ENCODE measurements at places on chromosomes 5 and 9. TPM values are rescaled to one million over a fixed set of nuclear protein-coding genes. Genes with fewer than 3 reads are reported as not detected.

- no peak for DNase-seq
Observed at GRCh38 chr5:110594866-110595265, 131.6 kb downstream of the TMEM232 start.

DNA sequence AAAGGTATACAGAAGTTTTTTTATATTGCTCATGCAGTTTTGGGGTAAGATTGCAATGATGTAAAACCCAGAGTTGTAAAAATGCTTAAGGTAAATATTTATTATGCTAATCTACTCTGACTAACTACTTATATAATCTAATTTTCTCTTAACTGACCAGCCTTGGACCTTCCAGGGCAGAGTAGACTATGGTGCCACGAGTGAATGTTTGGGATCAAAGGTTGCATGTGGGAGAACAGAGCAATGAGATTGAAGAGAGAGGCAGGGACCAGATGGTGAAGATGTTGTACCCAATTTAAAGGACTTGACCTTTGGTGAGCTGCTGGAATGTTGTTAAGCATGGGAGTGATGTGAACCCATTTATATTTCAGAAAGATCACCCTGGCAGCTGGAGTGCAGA, 34.8 kb upstream of the PANK3 start:
- DNase-seq = no peak

DNA sequence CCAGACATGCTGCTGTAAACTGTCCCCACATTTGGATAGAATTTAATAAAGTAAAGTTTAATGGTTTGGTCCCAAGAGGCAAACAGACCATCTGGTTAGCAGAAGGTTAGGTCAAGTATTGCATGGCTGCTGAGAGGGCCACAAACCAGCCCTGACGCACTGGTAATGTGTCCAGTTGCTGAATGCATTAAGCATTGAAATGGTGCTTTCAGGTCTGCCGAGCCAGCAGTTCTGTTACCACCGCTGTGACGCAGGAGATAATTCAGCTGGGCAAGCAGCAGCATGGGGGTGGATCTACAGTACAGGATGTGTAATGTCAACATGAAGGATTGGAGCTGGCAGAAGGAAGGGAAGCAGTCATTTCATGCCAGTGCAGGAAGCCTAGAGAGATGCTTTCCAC, 16.0 kb downstream of the ZNF462 start:
- no peak for DNase-seq

DNA sequence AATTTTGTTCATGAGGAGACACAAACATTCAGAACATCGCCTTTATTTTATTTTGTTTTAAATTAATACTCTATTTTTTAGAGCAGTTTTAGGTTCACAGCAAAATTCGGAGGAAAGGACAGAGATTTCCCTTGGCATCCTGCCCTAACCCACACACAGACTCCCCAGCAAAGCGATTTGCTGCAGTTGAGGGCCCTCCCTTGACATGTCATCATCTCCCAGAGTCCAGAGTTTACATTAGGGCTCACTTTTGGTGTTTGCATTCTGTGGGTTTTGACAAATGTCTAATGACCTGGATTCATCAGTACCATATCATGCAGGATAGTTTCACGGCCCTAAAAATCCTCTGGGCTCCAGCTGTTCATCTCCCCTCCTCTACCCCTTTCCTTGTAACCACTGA, 33.6 kb upstream of the COL5A1 start:
- DNase-seq = no peak

RNF14 gene
- total RNA-seq = 55.3 TPM

CYLC2 gene
- not detected for total RNA-seq

- DNase-seq = no peak
Observed at GRCh38 chr9:122261469-122261881, 3.2 kb downstream of the RBM18 start.

- no peak for DNase-seq
Observed at GRCh38 chr5:135641734-135642487, 63.1 kb upstream of the CXCL14 start.

DNA sequence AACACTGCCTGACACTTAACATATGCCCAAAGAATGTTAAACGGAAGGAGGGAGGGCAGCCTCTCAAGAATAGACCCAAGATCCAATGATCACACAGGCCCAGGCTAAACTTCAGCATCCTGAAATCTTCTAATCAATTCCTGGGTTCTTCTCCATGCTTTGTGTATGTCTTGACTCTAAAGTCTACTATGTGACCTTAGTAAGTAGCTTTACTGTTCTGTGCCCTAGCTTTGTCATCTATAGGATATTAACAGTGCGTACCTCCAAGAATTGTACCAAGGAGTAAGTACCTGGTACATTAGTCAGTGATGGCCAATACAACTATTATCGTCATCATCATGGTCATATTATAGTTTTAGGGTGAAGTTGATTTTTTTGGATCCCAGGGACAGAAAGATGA, 96.6 kb downstream of the SGCD start:
- DNase-seq = no peak

- DNase-seq = no peak
Observed at GRCh38 chr5:171867786-171868185, 82.2 kb downstream of the SMIM23 start.

GRCh38 chr5:66174338-66174737, 30.2 kb downstream of the SREK1 start:
- no peak for DNase-seq

LRRC26 gene
- 0.67 TPM for total RNA-seq

ZCCHC7 gene
- total RNA-seq = 28.6 TPM

- DNase-seq = peak; percentile 94
Observed at GRCh38 chr5:176817841-176818377, 7.5 kb downstream of the UNC5A start.

- no peak for DNase-seq
Observed at GRCh38 chr9:35801328-35802128, 10.1 kb downstream of the NPR2 start.

GRM6 gene
- not detected for total RNA-seq

DNA sequence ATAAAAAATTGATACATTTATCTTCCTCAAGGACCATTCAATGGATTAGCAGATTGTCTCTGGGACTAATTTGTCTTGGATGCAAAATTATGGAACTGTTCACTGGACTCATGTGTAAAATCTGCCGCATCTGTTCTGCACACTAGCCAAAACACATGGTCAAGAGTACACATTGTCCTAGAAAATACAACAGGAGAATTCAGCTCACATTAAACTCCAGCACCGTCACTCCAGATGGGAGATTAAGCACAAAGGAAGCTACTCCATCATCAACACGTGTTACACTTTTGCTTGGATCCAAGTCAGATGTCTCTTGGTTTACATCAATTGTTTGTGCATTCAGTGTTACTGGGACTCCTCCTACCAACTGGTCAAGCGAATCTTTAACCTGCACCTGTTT, 28.8 kb downstream of the C5 start:
- DNase-seq = no peak

DNA sequence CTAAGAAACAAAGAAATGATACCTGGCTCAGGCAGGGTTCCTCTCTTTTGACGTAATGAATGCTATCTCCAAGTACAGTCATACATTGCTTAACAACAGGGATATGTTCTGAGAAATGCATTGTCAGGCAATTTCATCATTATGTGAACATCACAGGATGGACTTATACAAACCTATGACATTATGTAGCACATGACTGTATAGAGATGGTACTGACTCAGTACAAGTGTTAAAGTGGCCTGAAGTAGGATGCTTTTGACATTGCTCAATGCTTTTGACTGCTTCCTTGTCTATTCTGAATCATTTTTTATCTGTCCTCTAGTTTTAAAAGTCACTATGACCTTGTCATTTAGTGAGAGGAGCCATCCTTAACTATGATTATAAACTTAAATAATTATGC, 147.6 kb downstream of the NR2F1-AS1 start:
- DNase-seq = no peak

DNA sequence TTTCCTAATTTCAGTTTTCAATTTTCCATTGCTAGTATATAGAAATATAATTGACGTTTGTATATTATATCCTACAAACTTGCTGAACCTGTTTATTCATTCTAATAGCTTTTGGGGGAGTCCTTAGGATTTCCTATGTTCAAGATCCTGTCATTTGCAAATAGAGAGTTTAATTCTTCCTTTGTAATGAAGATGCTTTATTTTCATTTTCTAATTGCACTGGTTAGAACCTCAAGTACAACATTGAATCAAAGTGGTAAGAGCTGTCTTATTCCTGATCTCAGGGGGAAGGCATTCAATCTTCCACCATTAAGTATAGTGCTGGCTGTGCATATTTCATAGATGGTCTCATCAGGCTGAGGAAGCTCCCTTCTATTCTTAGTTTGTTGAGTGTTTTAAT, 15.6 kb upstream of the SLC24A2 start:
- no peak for DNase-seq

DNA sequence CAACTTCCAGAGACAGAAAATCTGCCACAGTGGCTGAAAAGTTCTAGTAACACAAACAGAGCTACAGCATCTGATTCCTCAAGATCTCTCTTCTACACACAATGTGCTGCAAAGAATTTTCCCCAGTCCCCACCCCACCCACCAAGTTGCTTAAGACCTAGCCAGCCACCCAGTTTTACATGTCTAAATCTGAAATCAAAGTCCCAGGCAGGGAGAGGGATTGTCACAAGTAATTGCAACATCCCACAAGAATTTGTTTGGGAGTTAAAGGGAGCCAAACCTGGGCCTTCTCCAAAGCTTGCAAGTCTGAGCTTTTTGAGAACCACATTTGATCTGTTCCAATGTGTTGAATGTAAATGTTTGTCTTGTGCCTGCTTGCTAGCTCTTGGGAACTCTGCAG, 15.5 kb downstream of the IGIP start:
- DNase-seq = no peak

DNA sequence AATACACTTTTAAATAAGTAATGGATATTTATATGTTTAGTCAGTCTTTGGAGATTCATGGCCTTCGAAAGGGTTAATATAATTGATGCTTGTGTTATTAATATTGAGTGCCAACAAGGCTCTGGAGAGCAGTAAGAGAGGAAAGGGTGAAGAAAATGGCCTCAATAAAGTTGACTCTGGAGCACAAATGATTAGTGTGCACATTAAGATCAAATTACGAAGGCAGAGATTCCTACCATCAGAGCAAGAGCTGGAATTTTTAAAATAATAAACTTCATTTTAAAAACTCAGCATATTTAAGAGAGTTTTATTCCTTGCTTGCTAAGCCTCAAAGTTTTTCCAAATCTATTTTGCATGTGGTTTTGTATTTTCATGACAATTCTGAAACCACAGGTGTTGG, 14.8 kb downstream of the SLC44A1 start:
- no peak for DNase-seq

DNA sequence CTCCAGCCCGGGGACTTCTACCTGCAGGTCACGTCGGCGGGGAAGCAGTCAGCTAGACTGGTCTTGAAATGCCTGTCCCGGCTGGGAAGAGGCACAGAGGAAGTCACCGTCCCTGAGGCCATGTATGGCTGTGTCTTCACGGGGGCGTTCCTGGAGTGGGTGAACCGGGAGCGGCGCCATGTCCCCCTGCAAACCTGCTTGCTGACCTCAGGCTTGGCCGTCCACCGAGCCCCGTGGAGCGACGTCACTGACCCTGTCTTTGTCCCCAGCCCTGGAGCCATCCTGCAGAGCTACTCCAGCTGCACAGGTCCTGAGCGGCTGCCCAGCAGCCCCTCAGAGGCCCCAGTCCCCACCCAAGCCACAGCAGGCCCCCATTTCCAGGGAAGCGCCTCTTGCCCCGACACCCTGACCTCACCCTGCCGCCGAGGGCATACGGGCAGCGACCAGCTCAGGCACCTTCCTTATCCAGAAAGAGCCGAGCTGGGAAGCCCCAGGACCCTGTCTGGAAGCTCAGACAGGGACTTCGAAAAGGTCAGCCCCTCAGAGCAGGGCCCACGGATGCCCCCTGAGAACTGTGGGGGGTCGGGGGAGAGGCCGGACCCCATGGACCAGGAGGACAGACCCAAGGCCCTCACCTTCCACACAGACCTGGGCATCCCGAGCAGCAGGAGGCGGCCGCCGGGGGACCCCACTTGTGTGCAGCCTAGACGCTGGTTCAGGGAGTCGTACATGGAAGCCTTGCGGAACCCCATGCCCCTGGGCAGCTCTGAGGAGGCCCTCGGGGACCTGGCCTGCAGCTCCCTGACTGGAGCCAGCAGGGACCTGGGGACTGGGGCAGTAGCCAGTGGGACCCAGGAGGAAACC, 47.8 kb downstream of the PLEKHG4B start:
- peak; percentile 56 for DNase-seq

DNA sequence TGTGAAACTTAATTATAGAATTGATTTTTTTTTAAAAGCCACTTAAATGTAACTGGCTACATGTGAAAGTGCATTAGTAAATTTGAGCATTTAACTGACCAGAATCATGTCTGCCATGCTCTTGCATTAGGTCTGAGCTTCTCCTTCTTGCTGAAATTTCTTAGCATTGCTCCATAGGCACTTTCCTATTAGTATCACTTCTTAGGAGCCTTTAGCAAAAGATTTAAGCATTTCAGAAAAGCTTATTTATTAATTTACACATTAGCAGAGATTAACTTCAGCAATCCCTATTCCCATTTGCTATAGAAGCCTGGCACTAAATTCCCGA, 211.0 kb downstream of the SNX18 start:
- no peak for DNase-seq

GRCh38 chr5:10689391-10690081, 71.5 kb downstream of the DAP start:
- DNase-seq = peak; percentile 84

DNA sequence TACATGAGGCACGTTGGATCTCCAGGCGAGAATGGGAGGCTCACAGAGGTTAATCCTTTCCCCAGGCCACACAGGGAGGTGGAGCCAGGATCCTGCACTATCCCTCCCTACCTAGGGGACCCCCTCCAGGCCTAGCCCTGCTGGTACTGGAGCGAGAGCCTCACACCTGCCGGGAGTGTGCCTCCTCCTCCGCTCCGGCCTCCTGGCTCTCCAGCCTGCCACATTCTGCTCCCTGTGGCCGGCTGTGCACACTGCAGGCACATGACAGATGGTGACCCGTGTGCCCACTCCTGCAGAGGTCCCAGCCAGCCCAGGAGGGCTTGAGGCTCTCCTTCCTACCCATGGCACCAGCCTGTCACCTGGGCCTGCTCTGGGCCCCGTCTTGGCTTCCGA, 93.4 kb downstream of the RXRA start:
- DNase-seq = peak; percentile 97

GRCh38 chr5:111776913-111777781, 20.2 kb upstream of the NREP start:
- no peak for DNase-seq

FCN2 gene
- not detected for total RNA-seq

GRCh38 chr9:29312327-29312726, 1739.0 kb upstream of the C9orf72 start:
- DNase-seq = no peak

GRCh38 chr5:131756942-131757341, 39.9 kb downstream of the FNIP1 start:
- DNase-seq = no peak

- no peak for DNase-seq
Observed at GRCh38 chr5:38938424-38938823, 92.6 kb downstream of the OSMR start.

C5orf58 gene
- 4.3 TPM for total RNA-seq

Data from H7 (cell line).